ENCODE measurements at places on chromosomes 5 and 9.
A peak's percentile ranks its signal among the peaks of the same experiment; 100 is the strongest.

- DNase-seq = no peak
Observed at GRCh38 chr5:3373391-3373790, 222.2 kb upstream of the IRX1 start.

GRCh38 chr5:50887889-50888633 lies 221.6 kb downstream of the PARP8 start:
- no peak for DNase-seq

DNA sequence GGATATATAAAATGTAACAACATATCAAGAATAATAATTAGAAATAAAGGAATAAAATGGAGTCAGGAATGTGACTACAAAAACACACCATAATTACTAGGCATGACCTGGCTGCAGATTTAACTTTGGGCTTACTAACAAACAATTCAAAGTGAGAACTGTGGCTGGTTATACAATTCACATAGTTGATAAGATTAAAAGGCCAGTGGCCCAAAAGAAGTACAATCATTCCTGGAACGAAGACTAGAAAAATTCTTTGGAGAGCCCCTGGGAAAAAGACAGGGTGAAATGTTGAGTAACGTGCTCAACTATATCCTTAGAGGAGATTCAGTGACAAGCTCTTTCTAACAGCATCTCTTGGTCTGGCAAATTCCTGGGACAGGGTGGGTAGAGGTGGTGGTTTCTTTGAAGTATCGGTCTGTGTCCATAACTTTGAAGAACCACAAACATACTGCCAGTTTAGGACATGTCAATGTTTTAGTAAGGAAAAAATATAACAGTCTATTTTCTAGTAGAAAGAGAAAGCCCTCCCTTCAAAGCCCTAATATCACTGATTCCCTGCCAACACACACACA lies 75.0 kb upstream of the IL6ST start:
- DNase-seq = no peak

DNA sequence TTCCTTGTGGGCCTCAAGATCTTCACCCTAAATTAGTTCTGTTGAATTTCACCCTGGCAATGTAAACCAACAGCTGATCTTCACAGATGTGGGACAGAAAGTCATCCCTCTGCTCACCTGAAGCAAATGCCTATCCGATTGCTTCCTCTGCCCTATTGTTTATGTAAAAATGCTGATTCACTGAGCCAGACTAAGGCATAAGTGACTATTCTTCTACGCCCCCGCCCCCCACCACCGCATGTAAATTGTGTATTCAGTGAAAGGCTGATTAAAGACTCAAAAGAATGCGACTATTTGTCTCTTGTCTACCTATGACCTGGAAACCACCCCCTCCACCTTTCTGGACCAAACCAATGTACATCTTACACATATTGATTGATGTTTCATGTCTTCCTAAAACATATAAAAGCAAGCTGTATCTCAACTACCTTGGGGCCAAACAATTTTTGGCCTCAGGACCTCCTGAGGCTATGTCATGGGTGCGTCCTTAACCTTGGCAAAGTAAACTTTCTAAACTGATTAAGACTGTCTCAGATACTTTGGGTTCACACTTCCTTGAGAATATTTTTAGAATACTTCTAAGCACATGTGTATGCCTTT lies 129.7 kb upstream of the BOD1 start:
- DNase-seq = no peak

DNA sequence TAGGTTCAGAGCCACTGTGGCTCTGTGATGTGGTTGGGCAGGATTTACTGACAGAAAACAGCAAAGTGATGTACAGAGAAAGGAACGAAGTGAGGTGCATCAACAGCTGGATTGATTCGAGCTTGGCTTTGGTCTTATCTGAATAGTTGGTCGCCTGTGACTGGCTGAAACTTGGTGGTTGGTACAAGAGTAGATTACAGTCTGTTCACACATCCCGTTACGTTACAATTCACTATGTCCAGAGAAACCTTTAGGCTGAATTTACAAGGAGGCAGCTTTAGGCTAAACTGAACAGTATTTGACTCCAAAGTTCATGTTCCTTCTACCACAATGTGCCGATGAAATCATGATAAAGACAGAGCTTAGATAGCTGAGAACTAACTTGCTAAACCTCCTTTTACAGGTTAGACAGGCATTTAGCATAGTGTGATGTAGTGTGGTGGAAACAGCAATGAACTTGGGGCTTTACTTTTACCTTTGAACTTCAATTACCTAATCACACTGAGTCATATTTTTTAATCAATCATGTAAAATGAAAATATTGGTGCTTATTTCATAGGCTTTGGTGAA lies 210.2 kb upstream of the PUM3 start:
- DNase-seq = no peak

GRCh38 chr5:97838214-97838613 lies 655.2 kb upstream of the RIOK2 start:
- DNase-seq = no peak

DNA sequence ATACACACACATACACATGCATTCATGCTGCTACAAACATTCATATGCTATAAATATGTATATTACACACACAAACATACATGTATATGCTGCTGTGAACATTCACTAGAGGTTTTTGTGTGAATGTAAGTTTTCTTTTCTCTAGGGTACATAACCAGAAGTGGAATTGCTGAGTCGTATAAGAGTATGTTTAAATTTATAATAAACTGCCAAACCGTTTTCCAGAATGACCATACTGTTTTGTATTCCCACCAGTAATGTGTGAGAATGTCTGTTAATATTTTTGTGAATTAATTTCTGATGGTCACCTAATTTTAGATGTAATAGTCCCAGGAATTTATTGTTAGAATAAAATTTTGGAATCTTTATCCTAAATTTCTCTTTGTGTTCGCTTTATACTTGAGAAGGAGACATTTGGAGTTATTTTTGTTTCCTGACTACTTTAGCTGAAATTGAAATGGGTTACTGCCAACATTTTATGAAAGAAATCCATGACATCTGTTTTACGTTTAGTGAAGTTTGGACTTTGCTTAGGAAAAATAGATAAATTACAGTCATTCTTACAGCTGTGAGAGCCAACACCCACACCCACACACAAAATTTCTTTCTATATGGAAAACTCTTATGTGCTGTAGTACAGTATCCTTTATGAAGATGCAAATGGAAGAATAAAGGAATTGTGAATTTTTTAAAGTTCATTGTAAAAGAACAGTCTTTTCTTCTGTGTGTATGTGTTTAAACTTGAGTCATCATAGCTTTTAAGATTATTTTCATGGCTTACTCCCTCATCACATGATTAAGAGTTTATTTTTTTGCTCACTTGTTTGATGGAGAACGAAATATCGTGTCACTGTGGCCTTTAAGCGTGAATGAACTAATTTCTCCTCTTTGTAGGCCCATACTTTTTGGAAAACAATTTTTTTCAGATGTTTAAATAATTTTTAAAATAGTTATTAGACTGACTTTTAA lies 24.3 kb downstream of the CENPP start:
- DNase-seq = no peak

- DNase-seq = no peak
Observed at GRCh38 chr5:170132269-170132975, 26.7 kb downstream of the FOXI1 start.

- DNase-seq = no peak
Observed at GRCh38 chr5:107215611-107216010, 455.1 kb downstream of the EFNA5 start.

- no peak for DNase-seq
Observed at GRCh38 chr5:112885001-112885400, 23.9 kb downstream of the SRP19 start.

GRCh38 chr9:26326563-26326962 lies 566.0 kb downstream of the CAAP1 start:
- no peak for DNase-seq

- DNase-seq = peak; percentile 57
Observed at GRCh38 chr5:1008451-1009358, at the start of gene NKD2. Gene NKD2 (plus strand): TSS chr5:1008802. CDS start chr5:1009058, 256 bp downstream.

DNA sequence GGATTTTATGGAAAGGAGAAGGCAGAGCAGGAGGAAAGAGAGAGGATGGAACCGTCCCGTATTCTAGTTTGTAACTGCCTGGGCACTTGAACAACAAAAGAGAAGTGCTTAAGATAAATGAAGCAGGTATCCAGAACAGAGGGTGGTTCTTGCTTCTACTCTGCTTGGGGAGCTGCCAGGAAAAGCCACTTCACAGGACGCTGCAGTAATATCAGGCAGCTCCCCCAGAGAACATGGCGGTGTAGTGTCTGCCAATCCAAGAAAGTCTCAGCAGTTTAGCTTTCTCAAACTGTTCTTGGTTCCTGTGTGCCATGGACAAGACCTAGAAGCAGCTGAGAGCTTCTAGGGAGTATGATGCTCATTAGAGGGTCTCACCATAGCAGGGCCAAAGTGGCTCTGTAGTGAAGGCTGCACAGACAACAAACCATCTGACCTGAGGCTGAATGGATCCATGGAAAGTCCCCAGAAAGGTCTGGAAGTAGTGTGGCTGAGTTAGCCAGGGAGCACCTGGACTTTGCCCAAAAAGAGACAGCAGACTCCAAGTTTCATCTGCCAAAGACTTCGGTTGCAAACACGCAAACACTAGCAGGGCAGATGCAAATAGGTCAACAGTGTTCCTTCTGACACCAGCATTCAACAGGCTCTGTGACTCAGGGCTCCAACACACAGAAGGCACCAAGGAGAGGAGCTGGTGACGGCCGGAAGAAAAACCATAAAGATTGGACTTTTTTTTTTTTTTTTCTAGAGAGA lies 72.2 kb upstream of the TNFSF8 start:
- no peak for DNase-seq

DNA sequence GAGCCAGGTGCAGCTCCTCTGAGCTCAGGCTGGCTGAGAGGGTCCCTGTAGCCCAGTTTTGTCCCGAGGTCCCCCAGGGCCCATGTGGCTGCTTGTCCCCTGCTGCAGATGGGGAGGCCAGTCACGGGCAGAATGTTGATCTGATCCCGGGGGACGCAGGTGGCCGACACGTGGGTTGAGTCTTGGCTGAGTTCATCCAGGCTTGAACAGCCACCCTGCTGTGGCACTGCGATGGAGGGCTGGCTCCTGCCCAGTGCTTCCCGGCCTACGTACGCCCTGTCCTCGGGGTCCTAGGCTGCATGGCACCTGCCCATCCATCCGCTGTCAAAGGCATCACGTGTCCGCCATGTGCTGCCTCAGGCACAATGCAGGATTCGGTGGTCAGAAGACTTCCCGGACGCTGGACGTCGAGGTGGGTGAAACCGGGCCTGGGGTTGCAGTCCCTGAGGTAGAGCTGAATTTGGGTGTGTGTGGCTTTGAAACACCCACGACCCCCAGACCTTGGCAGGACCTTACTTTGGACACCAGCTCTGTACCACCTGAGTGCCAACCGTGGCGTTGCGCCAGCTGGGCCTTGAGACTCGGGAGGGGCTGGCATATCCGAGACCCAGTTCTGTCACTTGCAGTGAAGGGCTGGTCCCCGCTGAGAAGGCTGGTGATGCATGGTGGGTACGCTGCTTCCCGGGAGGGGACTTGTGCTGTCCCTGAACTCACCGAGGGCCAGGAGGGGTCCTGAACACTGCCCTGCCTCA lies 22.3 kb downstream of the RXRA start:
- DNase-seq = no peak

DNA sequence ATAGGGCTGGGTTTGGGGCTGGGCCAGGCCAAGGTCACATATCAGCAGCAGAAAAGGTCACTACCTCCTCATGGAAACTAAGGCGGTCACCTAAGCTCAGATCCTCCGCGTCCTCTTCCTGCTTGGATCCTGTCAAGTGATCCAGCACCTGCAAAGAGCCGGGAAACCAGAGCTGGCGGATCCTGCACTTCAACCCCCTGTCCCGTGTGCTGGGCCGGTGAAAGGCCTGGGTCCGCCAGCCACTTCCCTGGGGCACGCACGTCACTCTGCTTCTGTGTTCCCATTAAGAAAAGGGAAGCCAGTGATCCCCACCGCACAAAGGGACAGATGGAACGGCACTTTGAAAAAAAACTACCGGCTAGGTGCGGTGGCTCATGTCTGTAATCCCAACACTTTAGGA lies 61.3 kb upstream of the STXBP1 start:
- DNase-seq = no peak

DNA sequence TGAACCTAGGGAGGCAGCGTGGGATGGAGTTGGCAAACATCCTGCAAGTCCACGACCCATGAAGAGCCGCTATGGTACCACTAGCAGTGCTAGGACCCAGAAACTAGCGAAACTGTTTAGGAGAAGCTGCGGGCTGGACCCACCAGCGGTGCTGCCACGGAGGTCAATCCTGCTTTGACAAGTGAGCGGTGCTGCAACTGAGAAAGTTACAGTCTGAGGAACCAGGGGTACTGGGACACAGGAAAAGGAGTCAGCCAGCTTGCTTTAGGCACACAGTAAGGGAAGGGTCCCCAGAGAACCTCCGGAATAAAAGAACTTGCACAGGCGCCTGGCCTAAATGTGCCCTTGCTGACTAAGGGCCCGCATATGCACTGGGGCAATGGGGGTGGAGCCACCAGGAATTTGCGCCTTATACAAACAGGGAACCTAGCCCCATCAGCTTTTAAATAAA lies 23.6 kb upstream of the ANXA2R start:
- DNase-seq = no peak

DNA sequence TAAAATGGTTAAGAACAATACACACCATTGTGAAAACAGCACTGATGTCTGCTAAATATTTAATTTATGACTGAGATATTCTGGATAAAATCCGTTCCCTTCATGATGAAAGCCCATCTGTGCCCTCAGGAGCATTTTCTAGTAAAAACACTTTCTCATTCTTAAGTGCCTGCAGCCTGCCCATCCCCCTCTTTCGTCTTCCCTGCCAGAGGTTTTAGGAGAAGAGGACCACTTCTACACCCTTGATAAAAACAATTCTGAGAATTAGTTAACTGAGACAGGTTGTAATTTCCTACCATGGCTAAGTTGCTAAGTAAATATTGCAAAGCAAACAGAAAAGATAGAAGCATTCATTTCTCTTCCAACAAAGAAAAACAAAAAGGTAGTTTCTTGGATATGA lies 272.6 kb downstream of the ATPSCKMT start:
- no peak for DNase-seq
